ENCODE measurements at places on chromosomes 5 and 9.

DNA sequence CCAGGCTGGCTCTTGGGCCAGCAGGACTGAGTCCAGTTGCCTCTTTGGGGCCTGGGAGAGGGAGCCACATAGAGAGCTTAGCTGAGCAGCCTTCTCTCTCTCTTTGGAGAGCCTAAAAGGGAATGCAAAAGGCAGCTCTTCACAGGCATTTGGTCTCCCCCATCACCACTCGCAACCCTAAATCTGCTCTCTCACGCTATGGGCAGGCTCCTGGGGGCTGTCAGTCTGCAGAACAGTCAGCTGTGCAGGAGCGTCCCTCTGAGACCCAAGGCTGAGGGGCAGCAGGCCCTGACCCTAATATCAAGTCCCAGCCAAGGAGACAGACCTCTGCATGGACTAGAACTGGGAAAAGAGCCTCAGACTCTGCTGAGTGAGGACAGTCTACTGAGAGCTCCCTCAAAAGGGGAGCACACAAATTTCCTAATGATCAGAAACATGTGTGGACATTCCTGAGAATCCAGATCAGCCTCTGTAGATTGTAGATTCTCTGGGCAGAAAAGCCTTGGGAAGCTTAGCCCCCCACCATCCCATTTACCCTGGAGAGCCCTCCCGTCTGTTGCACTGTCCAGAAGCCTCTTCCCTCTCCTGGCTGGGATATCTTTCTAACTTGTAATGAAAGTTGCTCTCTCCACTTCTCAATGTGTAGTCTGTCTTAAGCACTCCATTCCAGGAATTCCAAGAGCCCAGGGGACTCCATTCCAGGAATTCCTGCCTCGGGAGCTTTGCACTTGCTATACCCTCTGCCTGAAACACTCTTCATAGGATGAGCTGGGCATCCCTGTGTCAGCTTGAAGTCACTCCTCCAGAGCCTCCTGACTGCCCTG is 79.4 kb downstream of the FAM114A2 start:
- peak; percentile 95 for DNase-seq

DNA sequence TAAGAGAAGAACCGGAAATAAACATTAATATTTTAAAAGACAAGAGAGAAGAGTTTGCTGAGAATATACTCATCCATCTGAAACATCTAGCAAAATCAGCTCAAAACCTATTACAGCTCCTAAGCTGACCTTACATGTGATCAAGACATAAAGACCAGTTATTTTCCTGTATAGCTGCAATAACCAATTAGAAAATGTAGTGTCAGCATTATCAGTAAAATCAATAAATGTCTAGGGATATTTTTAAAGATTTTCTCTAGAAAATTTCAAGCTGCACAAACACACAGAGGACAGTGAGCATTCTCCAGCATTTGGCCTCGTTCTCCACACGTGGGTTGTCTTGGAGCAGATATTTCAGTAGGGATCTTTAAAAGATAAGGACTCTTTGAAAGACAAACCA is 127.6 kb upstream of the CACNA1B start:
- DNase-seq: no peak

DNA sequence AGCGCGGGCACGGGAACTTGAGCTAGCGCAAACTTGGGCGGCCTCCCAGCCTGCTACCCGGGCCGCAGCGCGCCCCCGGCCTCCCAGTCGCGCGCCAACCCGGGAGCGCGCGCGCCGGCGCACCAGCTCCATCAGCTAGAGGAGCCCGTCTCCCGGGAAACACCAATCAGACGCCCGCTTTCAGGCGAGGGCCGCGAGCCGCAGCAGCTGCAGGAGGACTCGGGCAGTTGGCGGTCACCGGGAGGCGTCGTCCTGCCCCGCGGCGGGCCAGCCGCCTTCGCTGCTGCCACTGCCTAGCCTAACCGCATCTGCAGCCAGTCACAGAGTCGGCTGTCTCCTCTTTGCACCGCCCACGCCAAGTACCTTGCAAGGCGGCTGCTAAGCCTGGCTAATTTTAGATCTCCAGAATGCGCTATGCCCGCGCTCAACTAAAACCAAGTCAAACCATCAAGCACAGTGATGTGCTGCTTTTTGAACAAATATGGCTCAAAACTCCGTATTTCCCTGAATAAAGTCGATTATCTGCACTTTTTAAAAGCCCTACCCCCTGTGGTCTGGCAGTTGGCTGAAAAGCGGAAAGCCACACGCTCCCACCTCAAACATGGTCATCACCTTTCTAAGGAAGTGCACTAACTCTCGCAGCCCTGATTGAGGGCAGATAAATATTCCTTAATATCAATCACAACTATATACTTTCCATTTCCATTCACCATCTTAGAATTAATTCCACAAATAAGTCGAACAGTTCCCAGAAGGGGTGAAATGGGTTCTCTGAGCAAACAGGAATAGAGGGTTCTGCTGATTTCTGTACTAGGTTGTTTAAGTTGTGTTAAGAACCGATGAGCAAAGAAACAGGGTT is 221.8 kb downstream of the MEF2C start:
- peak; percentile 80 for DNase-seq

DNA sequence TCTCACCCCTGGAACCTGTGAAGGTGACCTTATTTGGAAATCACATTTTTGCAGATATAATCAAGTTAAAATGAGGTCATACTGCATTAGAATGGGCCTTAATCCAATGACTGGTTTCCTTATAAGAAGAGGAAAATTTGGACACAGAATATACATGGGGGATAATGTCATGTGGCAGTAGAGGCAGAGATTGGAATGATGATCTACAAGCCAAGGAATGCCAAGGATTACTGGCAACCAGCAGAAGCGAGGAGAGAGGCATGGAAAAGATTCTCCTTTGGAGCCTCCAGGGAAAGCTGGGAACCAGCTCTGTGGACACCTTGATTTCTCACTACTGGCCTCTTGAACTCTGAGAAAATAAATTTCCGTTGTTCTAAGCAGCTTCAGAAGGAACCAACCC is 20.2 kb upstream of the CEP78 start:
- DNase-seq: peak; percentile 79

DNA sequence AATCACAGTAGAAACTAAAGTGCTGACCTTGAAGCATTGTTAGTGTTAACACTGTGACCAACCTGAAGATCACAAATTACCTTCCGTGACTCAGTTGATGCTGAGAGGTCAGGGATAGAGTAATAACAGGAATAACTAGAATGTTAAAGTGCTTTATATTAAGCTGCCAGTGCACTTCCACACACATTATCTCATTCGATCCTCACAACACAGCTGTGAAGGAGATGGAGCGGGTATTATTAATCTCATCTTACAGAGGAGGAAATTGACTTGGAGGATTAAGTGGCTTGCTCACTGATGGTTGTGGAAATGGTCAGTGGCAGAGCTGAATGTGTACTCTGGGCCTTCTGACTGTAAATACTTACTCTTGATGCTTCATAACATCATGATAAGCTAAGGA is 252.5 kb upstream of the DMRT1 start:
- DNase-seq: no peak

- no peak for DNase-seq
Measured at GRCh38 chr5:134523543-134524271, 1.8 kb upstream of the JADE2 start.

GRCh38 chr5:39131210-39132127 is 57.3 kb upstream of the RICTOR start:
- DNase-seq: no peak

DNA sequence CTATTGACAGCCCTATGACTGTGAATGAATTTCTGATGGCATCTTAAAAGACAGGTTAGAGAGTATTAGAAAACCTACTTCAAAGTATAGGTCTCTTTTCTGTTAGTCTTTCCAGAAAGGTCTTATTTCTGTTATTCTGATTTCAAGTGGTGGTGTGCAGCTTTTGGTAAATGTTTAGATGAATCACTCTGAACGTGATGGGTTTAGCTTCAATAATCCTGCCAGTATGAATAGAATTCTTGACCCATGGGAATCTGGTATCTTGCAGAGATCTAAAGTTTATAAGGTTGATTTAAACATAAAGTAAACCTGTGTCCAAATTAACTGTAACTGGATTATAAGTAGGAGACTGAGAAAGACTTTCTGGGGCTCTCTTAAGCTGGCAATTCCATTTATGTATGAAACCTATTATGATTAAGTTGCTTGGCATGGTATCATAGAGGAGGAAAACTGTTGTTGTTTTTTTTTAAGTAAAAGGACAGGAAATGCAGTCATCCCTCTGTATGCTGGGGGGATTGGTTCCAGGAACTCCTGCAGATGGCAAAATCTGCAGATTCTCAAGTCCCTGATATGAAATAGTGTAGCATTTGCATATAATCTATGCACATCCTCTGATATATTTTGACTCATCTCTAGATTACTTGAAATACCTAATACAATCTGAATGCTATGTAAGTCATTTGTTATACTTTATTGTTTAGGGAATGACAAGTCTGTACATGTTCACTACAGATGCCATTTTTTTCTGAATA is 77.0 kb upstream of the ADAMTS19 start:
- no peak for DNase-seq

DNA sequence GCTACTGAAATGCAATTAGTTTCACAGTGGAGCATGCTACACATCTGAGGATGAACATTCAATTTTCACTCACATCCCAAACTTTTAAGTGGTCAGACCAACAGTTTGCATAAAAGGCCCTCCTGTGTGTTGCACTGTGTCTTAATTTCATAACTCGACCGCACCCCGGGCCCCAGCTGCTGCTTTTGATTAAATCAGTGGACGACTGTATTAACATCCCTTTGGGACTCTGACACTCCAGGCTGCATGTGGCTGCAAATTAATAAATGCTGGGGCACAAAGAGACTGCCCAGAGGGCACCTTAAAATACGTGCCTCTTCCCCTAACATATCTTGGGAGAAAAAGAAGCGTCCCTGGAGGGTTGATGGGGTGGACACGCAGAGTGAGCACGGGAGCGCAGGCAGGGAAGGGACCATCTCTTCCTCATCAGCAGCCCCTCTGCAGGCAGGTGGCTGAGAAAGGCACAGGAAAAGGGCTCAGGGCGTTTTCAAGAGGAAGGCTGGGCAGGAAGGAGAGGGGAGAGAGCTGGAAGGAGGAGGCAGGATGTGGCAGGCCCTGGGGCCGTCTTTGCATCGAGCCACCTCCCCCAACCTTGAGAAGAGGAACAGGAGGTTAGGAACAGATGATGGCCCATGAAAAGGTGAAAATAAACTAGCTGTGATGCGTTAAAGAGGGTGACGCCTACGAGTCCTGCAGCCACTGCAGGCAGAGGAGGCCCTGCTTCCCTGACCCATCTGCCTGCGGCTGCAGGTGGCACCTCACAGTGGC is 18.6 kb downstream of the MED10 start:
- DNase-seq: peak; percentile 8

DNA sequence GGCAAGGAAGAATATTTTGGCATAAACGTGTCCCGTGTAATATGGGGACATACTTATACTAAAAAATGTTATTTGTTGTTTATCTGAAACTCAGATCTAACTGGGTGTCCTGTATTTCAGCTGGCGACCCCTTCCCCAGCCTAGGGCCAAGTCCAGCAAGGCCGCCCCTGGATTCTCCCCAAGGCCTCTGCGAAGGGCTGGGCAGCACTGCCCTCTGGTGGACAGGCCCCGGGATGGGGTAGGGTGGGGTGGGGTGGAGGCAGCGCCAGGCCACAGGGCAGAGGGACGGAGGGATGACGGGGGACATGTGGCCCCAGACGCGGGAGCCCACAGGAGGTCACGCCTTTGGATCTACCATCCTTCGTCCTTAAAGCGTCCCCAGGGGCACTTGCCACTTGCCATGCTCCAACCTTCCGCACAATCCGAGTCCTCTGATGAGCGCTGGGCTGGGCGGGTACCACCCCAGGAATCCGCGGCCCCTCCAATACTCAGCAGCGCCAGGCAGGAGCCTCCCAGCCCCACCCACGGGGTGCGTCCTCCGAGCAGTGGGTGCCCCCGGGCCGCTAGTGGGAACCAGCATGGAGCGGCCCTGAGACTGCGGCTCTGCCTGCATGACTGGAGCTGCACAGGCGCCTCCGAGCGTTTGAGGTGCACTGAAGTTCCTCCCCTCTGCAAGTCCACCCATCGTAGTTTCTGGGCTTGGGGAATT is 7.1 kb upstream of the AGPAT2 start:
- peak; percentile 46 for DNase-seq

DNA sequence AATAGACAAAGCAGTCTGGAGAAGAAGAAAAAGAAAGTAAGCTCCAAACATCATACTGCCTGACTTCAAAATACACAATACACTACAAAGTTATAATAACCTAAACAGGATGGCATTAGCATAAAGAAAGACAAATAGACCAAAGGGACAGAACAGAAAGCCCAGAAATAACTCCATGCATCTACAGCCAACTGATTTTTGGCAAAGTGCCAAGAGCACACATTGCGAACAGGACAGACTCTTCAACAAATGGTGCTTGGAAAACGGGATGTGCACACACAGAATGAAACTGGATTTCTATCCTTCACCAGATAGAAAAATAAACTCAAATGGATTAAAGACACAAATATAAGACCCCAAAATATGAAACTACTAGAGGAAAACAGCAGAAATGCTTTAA is 66.6 kb upstream of the SPATA31E1 start:
- peak; percentile 26 for DNase-seq

- DNase-seq: peak; percentile 87
Measured at GRCh38 chr5:52961274-52961681, 27.9 kb upstream of the ITGA2 start.

DNA sequence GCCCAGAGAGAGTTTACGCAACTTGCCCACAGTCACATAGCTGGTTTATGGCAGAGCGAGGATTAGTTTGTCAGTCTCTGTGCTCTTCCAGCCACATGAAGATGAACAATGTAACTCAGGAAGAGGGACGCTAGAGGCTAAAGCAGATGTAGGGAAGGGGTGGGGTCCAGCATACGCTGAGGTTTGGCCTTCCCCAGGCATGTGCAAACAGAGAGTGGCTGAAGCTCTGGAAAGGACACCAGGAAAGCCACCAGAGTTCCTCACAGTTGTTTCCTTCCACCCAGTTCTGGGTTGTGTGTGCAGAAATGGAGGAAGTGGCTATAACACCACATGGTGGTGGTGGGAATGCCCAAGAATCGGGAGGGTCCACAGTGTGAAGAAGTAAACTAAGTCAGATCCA is 60.0 kb downstream of the SNX18 start:
- DNase-seq: no peak

DNA sequence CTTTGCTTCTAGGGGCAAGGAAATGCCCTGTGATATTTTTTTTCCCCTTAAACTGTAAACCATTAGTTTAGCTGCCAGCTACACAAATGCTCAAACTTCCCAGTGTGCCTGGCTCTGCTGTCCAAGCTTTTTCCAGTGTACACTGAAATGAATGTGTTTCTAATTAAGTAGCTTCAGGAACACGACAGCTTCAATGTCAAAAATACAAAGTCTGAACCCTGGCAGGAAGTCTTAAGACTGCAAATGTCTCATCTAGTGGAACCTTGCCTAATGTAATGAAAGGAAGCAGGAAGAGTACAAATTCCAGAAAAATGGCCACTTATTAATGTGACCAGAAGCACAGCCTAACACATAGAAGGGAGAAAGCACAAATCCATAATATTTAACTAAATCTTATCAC is 255.2 kb downstream of the CRB2 start:
- DNase-seq: peak; percentile 76

GRCh38 chr5:15544039-15544438 is 44.1 kb downstream of the FBXL7 start:
- no peak for DNase-seq

- DNase-seq: no peak
Measured at GRCh38 chr9:119074017-119074416, 295.2 kb downstream of the BRINP1 start.

GRCh38 chr9:94663140-94663539 is 23.8 kb upstream of the FBP1 start:
- no peak for DNase-seq
